CD4-positive, alpha-beta T cell treated with Interleukin-10 for 1 hour (primary cell): ENCODE measurements at places on chromosomes 6 and 20.

DNA sequence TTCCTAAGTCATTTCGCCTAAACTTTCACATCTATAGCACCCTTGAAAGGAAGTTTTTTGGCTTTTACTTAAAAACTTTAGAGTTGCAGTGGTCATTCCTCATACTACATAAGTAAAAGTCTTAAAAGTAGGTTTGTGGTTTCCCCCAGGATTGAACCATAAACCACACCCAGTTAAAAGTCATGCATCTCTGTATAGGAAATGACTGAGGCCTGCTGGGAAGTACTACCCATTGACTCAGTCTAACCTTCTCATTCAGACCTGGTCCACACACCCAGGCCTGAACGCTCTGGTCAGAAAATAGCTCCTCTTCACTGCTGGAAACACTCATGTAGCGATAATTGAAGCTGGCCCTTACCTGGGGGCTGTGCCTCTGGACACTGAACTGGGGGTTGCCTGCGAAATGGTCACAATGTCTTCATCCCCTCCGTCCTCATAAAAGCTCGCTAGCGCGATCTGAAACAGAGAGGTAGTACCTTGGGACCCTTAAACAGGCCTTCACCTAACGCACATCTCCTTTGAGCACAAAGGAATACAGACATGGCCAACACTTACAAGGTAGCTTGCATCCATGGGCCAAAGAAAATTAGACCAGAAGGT lies 2.6 kb downstream of the NSFL1C start:
- DNase-seq: no peak

DNA sequence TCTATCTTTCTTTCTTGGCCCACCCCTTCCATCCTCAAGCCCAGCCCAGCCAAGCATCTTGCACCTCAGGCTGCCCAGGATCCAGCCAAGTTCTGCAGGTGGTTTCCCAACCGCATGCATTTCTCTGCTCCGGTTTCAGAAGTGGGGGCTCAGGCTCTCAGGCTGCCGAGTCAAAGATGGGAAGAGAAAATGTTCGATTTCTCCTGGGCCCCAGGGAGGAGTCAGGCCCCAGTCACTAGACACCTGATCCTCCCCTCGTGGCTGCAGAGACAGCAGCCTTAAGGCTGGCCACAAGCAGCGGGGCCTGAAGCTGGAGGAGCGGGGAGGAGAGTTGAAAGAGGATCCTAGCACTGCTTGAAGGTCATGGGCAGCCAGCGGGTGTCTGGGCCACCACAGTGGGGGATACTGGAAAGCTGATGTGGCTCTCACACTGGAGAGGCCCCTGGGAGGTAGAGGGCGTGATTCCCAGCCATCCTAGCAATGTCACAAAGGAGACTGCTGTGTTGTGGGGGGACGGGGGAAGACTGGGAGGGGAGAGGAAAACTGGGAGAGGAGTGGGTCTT lies 42.2 kb upstream of the ZFAND3 start:
- DNase-seq: no peak

- DNase-seq: no peak
These were observed 113.0 kb downstream of the EDN3 start for GRCh38 chr20:59413326-59413865.

GRCh38 chr6:158686791-158687381 lies 37.0 kb downstream of the SYTL3 start:
- DNase-seq: peak; percentile 84

DNA sequence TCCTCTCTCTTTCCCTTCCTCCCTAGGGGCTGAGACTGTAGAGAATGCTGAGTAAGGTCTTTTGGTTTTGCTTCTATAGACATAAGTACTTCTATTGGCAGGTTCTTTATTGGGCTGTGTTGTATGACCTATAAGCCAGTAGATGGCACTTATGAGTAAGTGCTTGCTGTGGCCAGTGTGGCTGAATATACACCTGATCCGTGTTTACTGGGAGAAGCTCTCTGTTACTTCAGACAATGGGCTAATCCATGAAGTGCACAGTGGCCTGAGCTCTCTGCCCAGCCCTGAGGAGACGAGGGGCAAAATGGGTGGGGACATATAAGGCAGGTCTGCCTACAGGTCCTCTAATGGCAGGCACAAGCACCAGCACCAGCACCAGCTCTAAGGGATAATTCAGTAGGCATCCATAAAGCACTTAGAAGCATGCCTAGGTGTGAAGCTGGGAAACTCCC lies 610.3 kb downstream of the RNF144B start:
- no peak for DNase-seq
